ENCODE measurements at places on chromosomes 7 and 10.

- no peak for DNase-seq
Measured at GRCh38 chr10:126350216-126350992, 37.9 kb downstream of the ADAM12 start.

DNA sequence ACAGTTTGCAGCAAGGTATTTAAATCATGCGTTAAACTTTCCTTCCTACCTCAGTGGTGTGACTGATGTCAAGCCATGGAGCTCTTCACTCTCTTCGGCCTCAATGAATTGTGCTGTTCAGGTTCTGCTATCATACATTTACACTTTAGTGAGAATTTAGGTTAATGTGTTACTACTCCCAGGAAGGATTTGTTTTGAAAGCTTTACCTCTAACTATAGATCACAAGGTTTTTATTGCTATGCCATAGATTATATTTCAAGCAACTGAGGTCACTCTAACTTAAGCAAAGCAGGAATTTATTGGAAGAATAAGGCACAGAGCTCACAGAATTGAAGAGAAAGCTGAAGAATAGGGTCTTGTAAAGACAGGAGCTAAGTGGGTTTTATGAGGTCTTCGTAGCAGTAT lies 11.0 kb upstream of the ADD3 start:
- DNase-seq, result no peak

DNA sequence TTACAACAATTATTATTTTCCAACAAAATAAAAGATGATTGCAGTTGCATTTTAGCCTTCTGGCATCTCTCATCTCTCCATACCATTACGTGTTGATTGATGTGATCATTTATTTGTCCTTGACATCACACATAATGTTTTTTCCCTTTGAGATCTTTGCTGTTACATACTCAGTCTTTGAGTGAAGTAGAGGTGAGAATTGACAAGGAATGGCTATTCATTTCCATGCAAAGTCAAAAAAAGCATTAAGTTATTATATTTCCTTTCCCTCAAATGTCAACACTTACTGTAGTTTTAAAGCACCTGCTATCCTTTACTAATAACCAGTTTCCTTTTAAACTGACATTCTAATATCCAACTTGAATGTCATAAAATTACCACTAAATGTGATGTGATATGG lies 33.6 kb downstream of the DYNC1I1 start:
- no peak for DNase-seq

- no peak for DNase-seq
Measured at GRCh38 chr7:156473476-156474240, 166.9 kb upstream of the RNF32 start.

DNA sequence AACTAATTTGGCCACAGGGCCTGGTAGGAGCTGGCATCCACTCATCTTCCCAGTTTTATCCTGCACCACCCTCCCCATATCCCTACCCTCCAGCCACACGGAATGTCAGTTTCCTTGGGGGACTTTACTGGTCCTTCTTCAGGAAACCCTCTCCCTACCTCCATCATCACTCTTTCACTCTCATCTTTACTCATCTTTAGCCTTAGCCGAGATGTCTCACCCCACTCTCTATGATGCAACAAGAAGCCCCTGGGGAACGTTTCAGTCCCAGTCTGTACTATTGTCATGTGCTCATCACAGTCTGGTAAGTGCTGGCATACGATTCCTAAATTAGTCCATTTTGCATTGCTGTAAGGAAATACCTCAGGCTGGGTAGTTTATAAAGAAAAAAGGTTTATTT lies 34.9 kb upstream of the TMEM248 start:
- no peak for DNase-seq

- DNase-seq, result no peak
Measured at GRCh38 chr10:117477961-117478670, 64.4 kb upstream of the EMX2 start.

GRCh38 chr10:79947083-79947415 lies 1.9 kb downstream of the SFTPD start:
- peak; percentile 18 for DNase-seq
